Pulmonary artery endothelial cell (primary cell): ENCODE measurements at places on chromosomes 7 and 10.

DNA sequence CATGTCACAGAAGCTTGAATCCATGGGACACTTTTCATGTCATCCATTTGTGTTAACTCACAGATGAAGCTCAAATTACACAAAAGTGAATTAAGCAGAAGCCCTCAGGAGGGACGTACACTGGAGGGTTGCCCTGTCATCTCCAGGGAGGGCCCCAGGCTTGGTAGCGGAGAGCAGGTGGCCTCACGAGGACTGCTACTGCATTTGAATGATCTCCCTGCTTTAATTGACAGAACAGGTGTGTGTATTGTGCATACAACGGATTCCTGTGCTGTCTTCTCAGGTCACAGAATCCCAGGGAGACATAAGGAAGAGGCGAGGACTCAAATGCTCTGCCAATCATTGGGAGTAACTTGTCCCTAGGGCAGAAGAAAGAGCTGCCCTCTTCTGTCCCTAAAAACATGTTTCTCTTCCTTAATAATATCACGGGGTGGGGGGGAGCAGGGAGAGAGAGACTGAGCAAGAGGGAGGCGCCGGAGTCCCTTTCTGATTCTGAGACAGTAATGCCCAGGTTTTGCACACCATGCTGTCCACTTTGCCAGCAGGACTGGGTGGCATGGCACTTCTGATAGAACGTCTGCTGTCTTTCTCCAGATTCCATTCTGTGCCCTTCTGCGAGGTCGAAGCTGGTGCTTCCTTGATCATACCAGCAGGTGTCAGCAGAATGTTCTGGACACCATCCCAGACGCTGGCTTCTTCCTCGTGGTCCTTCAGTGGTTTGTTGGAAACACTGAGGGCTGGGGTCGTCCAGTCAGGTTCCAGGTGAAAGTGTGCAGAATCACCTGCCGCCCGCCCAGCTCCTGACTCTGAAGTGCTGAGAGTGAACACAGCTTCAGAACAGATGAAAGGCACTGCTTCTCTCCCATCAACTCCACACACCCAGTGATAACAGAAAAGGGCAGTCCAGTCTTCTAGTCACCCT, 26.2 kb upstream of the RASGEF1A start:
- DNase-seq: peak; percentile 13

DNA sequence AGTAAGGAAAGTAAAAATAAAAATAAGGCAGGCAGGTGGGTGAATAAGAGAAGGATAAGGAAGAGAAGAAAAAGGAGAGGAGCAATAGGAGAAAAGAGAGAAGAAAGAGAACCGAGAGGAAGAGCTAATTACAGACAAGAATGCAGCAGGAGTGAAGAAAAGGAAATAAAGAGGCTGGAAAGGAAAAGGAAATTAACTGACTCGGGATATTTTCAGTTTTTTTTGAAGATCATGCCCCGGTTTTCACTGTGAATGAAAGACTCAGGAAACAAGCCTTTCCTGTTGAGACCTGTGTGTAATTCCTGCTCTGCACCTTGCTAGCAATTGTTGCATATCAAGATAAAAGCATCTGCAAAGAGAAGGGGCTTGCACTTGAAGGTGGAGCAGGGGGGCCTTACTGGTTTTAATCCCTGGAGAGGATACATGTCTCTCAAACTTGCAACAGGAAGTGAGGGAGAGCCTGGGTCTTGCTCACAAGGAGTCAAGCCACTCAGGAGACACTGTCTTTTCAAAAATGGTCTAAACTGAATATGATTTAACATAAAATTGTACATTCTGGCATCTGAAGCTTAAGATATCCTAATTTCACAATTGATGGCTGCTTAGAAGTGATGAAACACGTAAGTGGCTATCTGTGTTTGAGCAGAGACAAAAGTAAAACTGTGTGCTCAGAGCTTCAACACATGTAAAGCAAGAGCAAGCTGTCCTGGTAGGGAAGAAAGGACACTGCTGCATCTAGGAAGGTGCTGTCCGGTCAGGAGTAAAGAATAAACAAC, 157.6 kb downstream of the FAM107B start:
- DNase-seq: no peak

- DNase-seq: no peak
Observed at GRCh38 chr10:37701781-37702493, 155.5 kb downstream of the ZNF248 start.

GRCh38 chr10:120429395-120429794, 27.6 kb upstream of the PLPP4 start:
- DNase-seq: no peak

DNA sequence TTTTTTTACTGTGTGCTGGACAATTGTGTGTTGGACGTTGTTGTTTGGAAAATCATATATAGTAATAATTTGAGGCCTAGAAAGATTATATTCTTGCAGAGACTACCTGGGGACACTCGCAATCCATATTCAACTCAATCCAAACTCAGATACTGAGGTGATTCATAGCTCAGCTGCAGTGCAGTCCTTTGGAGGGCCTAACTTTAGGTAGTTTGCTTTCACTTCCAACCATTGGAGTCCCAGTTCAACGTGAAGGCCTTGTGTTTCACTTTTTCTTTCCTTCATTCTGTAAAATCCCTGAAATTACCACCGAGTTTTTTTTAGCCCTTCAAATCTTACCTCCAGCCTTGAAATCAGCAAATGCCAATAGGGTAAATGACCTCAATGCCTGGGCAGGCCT, 32.3 kb downstream of the ATRNL1 start:
- no peak for DNase-seq

- DNase-seq: peak; percentile 96
Observed at GRCh38 chr10:127945341-127945758, 38.4 kb downstream of the PTPRE start.

DNA sequence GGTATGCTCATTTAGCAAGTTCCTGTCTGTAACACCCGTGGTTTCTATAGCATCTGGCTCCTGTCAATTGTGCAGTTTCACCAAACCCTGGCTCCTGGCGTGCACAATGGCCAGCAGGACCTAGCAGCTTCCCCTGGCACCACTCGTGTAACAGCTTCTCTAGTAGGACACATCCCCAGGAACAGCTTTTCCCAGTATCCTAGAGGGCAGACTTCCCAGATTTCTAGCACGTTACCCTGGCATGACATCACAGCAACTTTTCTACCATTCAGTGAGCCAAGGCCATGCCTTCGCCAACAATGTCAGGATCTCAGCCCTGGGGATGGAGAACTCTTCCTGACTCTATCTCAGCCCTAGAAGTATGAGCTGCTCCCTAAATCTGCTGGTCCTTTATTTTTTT, 6.5 kb downstream of the YME1L1 start:
- DNase-seq: no peak

GRCh38 chr7:88477976-88478375, 171.3 kb upstream of the STEAP4 start:
- DNase-seq: no peak

GRCh38 chr10:24716295-24716694, 7.4 kb downstream of the ARHGAP21 start:
- no peak for DNase-seq

- DNase-seq: no peak
Observed at GRCh38 chr10:13056456-13057077, 43.4 kb upstream of the OPTN start.
